Activated CD8-positive, alpha-beta memory T cell treated with anti-CD3 and anti-CD28 coated beads for 24 hours (primary cell): ENCODE measurements at places on chromosomes 11 and 22.
A peak's percentile ranks its signal among the peaks of the same experiment; 100 is the strongest.

- peak; percentile 54 for DNase-seq
Measured at GRCh38 chr11:10628508-10629236, 60.2 kb upstream of the LYVE1 start.

DNA sequence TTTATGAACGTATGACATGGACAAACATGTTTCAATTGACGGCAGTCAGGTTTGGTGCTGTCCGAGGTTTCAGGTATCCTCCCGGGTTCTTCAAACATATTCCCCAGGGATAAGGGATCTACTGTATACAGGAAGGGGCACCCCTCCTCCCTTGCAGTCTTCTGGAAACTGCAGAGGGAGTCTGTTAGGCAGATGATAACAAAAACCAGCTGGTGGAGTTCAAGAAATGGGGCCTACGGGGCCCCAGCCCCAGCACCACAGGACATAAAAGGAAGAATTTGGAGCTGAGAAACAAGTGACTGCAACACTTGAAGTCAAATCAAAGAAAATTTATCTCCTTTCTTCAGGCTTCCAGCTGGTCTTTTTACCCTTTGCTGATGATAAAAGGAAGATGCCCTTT is 32.1 kb downstream of the SNU13 start:
- no peak for DNase-seq

GRCh38 chr11:134592391-134592990 is 180.4 kb upstream of the B3GAT1 start:
- peak; percentile 80 for DNase-seq

DNA sequence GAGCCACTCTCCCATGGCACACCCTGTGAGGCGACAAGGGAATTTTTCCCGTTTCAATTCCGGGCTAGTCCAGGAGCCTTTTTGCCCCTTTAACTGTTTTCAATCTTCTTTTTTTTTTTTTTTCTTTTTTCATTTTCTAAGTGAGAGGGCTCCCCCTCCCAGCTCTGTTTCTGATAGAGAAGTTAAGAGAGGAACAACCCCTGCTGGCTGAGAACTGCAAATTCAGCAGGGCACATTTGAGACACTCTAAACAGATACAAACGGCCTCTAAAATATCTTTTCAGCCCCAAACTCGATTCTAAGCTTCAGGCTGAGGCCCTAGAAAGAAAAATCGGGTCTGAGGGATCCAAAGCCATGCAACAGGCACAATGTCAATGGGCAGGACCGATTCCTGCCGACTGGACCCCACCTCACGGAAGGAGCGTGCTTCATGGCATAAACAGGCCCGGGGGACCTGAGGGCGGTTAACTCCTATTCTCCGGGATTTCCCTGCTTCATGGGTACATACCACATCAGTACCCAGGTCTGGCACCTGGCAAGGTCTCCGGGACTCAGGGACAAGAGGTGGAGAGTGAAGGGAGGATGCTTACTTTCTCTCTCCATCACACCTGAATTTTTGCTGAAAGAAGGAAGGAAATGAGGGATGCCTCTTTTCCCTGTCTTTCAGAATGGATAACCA is 627.5 kb downstream of the BUD13 start:
- DNase-seq, result no peak

DNA sequence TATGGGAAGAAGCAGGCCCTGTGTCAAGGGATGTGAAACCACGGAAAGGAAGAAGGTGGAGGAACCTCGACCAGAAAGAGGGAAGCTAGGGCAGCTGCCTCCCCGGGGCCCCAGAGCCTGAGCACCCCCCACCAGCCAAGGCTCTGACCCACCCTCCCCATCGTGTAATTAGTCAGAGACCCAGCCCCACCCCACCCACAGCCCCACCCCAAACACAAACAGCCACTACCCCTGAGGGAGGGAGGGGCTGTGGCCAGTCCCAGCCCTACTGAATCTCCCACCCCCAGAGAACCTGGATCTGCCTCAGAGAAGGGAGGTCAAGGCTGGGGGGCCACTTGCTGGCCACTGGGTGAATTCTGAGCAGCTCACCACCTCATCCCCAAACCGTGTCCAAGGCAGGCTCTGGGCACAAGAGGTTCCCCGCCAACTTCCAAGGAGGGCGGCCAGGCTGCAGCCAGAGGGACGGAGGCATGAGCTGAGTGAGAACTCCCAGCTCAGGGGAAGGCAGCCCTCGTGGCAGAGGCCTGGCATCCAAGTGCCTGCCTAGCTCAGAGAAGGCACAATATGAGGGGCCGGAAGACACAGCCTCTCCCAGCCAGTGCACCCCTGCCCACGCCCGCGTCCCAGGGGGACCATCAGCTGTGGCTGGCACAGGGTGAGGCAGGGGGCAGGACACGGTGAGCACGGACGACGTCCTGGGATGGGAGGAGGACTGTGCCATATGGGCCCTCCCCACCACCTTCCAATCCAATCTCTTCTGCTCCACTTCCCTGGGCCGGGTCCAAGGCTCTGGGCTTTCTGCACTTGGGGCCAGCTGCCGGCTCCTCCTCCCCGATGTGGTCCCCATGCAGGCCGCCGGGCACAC is 2.7 kb downstream of the PLXNB2 start:
- DNase-seq, result no peak

DNA sequence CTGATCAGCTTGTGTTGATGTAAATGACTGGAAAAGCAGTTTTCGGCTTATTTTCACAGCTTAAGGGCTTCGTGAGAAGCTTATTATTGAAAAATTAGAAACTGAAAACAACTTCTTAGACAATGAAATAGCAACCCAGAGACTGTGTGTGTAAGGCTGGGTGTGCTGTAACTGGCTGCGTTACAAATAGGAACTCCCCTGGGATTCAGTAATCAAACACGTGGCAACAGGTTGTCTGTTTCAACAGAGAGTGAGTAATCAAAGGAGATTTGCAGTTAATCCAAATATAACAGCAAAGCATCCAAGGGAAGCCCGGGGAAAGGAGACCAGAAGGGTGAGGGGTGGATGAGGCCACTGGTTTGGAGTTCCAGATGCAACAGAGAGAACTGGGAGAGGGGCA is 19.2 kb downstream of the NTM start:
- no peak for DNase-seq

DNA sequence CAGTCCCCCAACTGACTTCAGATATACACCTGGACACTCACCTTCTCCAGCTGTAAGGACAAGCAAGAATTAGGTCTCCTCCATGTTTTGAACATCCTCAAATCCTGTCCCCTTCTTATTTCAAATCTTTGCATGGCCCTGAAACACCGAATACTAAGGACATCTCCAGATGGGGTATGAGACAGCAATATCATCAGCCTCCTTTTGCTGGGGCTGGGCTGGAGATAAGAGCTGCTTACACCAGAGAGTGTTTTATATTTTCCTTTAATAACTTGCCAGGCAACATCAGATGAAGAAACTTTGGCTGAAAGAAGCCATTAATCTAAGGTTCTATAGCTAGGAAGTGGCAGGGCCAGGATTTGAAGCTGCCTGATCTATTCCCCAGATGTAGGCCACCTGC is 21.6 kb downstream of the TUG1 start:
- DNase-seq, result no peak

GRCh38 chr11:131624531-131624930 is 254.1 kb downstream of the NTM start:
- no peak for DNase-seq

- no peak for DNase-seq
Measured at GRCh38 chr11:106706355-106706754, 311.9 kb downstream of the GUCY1A2 start.

DNA sequence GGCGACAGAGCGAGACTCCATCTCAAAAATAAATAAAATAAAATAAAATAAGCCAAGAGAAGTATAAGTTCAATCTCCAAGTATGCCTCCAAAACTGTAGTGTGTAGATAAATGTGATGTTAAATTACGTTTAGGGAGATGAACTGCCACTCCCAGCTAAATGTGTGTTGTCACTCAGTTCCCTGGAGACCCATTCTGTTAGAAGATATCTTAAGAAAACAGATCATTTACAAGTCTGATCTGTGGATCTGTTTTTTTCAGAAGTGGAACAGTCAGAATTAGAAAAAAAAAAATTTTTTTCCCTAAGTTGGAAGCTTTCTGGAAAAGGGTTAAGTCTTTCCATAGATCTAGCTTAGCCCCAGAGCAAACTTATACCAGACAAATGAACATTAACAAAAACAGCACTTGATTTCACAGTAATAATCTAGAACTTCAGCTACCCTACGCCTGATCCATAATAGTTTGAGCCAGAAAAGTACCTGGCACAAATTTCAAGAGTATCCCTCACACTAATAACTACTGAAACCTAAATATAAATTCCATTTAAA is 18.2 kb downstream of the CELF1 start:
- DNase-seq, result no peak

GRCh38 chr22:46737976-46738646 is at the start of gene CERK:
Gene CERK, minus strand, starts transcription at chr22:46738252. Its CDS starts 104 bp downstream, at chr22:46738148.
- DNase-seq, result peak; percentile 81

DNA sequence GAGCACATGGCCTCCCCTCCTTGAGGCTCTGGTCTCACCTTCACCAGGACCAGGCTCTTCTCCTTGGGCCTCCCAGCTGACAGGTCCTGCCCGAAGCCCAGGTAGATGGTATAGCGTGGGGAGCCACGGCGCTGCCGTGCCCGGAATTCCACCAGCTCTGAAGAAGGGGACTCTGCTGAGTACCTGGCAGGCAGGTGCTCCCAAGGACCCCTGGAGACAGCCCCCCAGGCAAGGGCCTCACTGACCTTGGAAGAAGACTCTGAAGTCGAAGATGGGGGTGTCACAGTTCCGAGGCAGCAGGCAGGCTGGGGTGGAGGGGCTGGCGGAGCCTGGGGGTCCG is 2.8 kb downstream of the IRF7 start:
- no peak for DNase-seq

DNA sequence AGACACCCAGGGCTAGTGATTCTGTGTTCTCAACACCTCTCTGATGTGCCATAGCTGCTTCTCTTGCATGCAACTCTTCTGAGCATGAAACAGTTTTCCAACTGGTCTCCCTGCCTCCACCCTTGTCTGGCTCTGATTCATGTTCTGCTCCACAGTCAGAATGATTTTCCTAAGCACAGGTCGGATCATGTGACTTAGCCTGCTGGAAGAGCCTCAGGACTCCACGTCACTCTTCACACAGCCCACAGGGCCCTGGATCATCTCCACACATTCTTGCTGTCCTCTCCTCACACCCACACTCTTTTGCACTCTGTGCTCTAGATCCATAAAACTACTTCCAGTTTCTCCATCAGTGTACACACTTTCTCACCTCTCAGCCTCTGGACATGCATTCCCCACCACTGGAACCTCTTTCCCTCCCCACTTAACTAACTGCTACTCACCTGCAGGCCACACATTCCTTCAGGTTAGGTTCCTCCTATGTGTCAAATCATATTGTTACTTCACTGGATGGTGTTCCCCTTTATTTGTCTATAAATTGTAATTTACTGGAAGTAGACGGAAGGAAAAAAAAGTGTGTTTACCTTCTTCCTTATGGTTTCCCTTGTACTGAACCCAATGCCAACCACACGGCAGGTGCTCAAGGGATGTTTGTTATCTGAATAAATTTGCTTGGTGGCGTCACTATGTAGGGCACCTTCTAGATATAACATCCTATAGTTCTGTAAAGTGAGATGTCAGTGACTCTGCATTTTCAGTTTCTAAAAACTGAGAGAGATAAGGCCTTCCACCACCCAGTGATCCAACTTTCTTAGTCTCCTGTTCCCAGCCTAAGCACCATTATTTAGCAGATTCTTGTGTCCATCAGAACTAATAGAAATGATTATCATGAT is 133.7 kb downstream of the ETS1 start:
- DNase-seq, result no peak

DNA sequence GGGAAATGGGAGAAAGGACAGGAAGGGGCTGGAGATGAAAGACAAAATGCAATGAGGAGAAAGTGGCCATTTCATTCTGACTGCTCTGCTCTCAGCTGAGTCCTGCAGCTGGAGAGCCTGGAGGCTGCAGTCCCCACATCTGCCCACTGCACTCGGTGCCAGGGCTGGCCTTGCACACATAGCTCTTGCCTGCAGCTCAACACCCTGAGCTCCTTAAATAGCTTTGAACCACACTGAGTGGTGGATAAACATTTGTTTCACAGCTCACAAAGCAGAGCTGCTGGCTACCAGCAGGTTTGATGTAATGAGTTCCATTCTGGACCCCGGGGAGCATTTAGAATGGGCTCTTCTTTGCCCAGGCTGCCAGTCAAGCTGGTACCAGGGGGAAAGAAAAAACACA is 426.1 kb upstream of the CADM1 start:
- no peak for DNase-seq

GRCh38 chr22:23401111-23401909 is 178.8 kb downstream of the IGLL1 start:
- no peak for DNase-seq

DNA sequence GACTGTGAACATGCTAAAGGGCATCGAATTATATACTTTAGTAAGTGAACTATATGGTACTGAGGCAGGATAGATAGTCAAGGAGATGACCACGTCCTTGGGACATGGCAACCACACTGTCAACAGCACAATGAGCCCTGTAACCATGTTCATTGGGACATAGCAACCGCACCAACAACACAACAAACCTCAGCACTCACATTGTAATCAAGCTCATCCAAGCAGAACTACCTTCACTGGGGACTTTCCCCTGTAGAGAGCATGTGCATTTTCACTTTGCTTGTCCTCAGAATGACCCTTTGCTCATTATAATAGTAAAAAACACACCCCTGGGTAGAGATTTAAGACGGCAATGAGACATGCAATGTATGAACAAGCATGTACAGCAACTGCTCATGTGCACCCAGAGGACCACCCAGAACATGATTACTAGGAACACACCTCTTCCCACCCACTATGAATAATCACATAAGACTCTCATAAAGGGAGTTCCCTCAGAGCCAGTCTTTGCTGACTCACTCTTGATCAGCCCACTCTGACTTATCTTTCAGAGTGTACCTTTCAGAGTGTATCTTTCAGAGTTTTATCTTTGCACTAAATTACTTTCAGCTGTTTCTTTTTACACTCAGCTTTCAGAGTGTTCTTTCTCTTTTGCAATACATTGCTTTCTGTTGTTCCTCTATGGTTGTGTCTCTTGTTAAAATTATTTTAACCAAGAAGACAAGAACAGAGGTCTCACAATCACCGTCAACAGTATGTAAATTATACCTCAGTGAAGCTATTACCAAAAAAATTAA is 4.1 kb upstream of the PLAAT2 start:
- DNase-seq, result no peak

DNA sequence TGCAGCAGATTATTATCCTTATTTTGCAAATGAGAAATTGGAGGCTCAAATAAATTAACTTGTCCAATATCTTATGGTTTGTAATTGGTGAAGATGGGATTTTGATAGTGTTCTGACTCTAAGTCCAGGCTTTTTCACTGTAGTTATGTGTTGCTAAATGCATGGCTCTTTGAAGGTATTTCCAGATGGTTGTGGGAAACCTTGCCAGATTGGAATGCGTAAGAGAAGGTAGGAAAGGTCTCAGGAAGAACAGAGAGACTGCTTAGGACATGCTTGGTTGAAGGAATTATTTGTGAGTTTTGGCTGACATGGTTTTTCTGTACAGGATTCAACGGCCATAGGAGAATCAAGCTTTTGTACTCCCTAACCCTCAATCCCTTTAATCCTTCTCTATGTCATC is 108.6 kb downstream of the STIM1 start:
- no peak for DNase-seq
